Esophagus squamous epithelium (tissue), 5 donors: ENCODE measurements at places on chromosomes 5 and 9. TPM values are rescaled to one million over a fixed set of nuclear protein-coding genes. Genes with fewer than 3 reads are reported as not detected.
A peak's percentile ranks its signal among the peaks of the same experiment; 100 is the strongest.

The EGFLAM gene
- total RNA-seq, result 1.7 TPM

DNA sequence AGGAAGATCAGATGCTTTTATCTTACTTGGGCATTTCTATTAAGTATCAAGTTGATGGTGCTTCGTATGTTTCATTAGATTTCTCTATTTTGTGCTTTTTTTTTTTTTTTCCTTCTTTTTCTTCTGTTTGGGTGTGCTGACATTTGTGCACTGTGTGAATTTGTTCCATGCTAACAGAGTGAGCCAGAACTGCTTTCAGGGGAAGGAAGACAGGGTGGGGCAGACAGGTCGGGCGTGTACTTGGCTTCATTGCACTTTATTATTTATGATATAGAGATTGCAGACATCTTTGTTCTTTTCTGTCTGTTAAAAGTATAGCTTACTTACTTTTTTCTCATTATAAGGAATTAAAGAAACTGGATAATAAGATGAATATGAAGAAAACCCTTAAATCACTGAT, 112.2 kb downstream of the FGF18 start:
- H3K27me3 ChIP-seq, result no peaks in the 10 kb centered on the region
- no peaks in the 10 kb centered on the region for H3K36me3 ChIP-seq
- no peak overlapping the region for H3K27ac ChIP-seq
- H3K4me3 ChIP-seq, result no peak overlapping the region
- DNase-seq, result no peak

DNA sequence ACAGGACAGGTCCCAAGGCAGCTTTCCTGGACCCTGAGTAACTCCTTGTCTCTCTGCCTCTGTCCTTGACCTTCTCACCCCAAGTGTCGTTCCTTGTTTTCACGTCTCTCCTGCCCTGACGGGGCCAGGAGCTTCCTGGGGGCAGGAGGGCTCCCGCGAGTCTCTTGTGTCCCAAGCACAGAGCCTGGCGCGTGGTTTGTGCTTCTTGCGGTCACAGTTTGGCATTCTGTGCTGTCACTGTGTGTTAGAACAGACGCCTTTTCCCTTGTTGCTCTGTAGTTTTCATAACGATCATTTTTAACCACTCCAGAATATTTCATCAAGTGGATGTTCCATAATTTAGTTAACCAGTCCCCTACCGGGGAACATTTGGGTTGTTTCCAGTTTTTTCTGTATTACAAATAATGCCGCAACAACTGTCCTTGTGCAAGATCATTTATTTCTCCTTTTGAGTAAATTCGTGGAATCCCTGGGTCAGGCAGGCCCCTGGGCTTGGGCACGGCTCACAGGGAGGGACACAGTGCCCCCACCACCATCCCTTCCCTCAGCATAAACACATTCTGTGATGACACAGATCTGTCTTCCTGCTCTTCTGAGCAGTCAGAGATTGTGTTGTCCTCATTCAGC, 71.9 kb downstream of the TSPAN17 start:
- H3K27ac ChIP-seq, result no peak overlapping the region

The GHR gene
- 2.2 TPM for total RNA-seq

The EFNA5 gene
- total RNA-seq, result 6.8 TPM

DNA sequence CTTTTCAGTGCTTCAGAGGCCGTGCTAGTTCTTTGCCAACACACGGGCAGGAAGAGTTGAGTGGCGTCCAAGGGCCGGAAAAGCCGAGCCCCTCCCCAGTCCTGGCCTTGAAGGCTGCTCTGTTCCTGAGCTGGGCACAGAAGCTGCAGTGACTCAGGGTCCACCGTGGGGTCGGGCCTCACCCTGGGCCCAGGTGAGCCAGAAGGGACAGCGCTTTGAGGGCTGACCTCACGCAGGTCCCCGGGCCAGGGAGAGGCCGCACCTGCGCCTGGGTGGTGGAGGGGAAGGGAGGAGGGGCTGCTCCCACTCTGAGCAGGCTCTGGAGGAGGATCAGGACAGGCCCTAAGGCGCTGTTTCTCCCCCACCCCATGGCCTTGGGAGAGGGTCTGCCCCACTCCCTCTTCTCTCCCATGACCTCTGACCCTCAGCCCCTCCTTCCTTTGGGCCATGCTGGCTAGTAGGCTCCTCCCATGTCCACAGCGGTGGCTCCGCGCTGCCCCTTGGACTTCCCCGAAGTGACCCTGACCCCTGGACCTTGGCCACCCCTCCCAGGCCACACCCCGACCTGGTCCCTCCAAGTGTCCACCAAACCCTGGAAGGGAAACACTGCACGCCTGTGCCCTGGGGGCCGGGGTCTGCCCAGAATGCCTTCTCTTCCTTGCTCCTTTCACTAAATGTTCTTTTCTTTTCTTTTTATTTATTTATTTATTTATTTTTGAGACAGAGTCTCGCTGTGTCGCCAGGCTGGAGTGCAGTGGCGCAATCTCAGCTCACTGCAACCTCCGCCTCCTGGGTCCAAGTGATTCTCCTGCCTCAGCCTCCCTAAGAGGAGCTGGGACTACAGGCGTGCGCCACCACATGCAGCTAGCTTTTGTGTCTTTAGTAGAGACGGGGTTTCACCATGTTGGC, 19.7 kb upstream of the SLC6A19 start:
- no peak for DNase-seq
- H3K36me3 ChIP-seq, result no peaks in the 10 kb centered on the region
- no peak overlapping the region for H3K27ac ChIP-seq

- H3K27me3 ChIP-seq, result no peaks in the 10 kb centered on the region
- no peaks in the 10 kb centered on the region for H3K36me3 ChIP-seq
- no peak overlapping the region for H3K27ac ChIP-seq
- no peaks in the 10 kb centered on the region for H3K4me1 ChIP-seq
- no peak overlapping the region for H3K4me3 ChIP-seq
Observed at GRCh38 chr5:55518831-55519390, 15.9 kb downstream of the PLPP1 start.

The GABRA6 gene
- not detected for total RNA-seq

- H3K4me3 ChIP-seq, result no peak overlapping the region
- H3K27me3 ChIP-seq, result no peaks in the 10 kb centered on the region
- no peaks in the 10 kb centered on the region for H3K4me1 ChIP-seq
Observed at GRCh38 chr9:81082221-81082620, 607.1 kb downstream of the TLE1 start.

The OTULINL gene
- 0.79 TPM for total RNA-seq

- H3K27me3 ChIP-seq, result no peaks in the 10 kb centered on the region
- no peak overlapping the region for H3K27ac ChIP-seq
- H3K4me1 ChIP-seq, result no peaks in the 10 kb centered on the region
Observed at GRCh38 chr9:117720555-117720954, 16.4 kb downstream of the TLR4 start.

DNA sequence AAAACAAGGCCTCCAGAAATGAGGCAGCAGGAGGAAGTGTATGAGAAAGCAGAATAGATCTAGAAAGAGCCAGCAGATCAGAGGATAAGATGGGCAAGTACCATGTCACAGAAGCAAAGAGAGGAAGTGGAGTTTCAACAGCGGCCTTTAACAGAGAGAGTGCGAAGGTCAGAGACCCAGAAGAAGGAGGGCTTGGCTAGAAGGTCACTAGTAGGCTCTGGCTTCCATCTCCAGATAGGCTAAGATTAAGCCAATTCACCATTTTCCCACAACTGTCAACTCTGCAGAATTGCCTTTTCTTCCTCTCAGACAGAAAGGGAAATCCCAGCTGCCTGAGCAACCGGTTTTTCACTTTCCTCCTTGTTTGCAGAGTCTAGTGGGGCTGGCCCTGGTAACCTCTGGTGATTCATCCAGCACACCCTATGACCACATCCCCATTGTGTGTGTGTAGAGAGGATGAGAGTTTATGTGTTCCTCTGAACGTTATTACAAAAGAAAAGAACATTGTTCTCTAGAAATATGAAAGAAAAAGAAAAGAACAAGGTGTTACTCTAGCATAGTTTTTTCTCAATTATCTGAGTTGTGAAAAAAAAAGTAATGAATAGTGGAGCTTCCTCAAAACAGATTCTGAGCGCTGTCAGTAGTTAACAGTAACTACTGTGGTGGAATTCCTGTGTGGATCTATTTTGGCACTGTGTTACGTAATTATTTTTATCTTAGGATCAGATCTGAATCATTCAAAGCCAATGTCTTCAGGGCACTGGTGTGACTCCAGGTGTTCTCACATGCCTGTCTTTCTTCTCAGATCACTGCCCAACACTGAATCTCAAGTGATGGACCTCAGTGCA, 220.4 kb downstream of the ARRDC3 start:
- peak overlapping the region; percentile 87 for H3K27ac ChIP-seq
- peak; percentile 38 for DNase-seq
- H3K27me3 ChIP-seq, result no peaks in the 10 kb centered on the region
- H3K4me1 ChIP-seq, result peaks cover 15% of the 10 kb centered on the region
- H3K36me3 ChIP-seq, result no peaks in the 10 kb centered on the region

GRCh38 chr5:164319161-164319560, 813.7 kb downstream of the MAT2B start:
- DNase-seq, result no peak
- H3K27ac ChIP-seq, result no peak overlapping the region

The GDF9 gene
- not detected for total RNA-seq

The CDKN2B gene
- total RNA-seq, result 150 TPM

DNA sequence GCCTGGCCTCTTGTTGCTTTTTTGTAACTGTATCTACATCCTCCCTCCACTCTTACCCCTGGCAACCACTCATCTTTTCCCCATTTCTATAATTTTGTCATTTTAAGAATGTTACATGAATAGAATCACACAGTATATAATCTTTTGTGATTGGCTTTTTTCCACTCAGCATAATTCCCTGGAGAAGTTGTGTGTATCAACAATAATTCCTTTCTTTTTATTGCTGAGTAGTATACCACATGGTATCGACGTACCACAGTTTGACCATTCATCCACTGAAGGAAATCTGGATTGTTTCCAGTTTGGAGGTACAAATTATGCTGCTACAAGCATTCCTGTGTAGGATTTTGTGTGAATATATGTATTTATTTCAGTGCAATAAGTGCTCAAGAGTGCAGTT, 21.7 kb upstream of the ENTREP1 start:
- H3K27me3 ChIP-seq, result no peaks in the 10 kb centered on the region
- no peak overlapping the region for H3K4me3 ChIP-seq
- H3K4me1 ChIP-seq, result no peaks in the 10 kb centered on the region
- DNase-seq, result no peak

DNA sequence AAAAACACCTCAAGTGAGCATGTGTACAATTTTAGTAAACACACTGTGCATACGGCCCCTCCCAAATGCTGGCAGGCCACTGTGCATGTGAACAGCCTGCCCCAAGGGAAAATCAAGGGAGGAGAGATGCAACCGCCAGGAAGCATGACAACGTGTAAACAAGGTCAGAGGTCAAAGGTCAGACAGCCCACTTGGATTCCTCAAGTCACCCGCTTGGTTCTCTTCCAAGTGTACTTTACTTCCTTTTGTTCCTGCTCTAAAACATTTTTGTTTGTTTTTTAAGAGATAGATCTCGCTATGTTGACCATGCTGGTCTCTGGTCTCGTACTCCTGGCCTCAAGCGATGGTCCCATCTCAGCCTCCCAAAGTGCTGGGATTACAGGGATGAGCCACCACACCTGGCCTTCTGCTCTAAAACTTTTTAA, 126.7 kb upstream of the SHB start:
- no peak overlapping the region for H3K4me3 ChIP-seq
- H3K4me1 ChIP-seq, result no peaks in the 10 kb centered on the region
- H3K36me3 ChIP-seq, result no peaks in the 10 kb centered on the region
- H3K27ac ChIP-seq, result no peak overlapping the region

GRCh38 chr9:42388846-42389245, 205.4 kb downstream of the SPATA31A6 start:
- no peaks in the 10 kb centered on the region for H3K36me3 ChIP-seq
- DNase-seq, result no peak
- H3K27ac ChIP-seq, result no peak overlapping the region
- no peaks in the 10 kb centered on the region for H3K4me1 ChIP-seq

DNA sequence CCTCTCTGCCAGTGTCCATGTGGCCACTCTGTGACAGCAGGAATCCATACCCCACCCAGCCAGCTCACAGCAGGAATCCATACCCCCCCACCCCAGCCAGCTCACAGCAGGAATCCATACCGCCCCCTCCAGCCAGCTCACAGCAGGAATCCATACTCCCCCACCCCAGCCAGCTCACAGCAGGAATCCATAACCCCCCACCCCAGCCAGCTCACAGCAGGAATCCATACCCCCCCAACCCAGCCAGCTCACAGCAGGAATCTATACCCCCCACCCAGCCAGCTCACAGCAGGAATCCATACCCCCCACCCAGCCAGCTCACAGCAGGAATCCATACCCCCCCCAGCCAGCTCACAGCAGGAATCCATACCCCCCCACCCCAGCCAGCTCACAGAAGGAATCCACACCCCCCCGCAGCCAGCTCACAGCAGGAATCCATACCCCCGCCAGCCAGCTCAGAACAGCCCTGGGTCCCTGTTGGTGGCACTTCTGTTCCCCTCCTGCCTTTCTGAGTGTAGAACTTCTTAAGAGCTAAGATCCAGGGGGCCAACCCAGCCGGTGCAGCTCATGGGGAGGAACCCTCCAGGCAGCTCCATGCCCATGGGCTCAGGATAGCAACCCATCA, 8.4 kb upstream of the RXRA start:
- no peaks in the 10 kb centered on the region for H3K36me3 ChIP-seq
- no peak for DNase-seq
- peaks cover 25% of the 10 kb centered on the region for H3K4me1 ChIP-seq
- H3K27me3 ChIP-seq, result no peaks in the 10 kb centered on the region
- no peak overlapping the region for H3K27ac ChIP-seq

DNA sequence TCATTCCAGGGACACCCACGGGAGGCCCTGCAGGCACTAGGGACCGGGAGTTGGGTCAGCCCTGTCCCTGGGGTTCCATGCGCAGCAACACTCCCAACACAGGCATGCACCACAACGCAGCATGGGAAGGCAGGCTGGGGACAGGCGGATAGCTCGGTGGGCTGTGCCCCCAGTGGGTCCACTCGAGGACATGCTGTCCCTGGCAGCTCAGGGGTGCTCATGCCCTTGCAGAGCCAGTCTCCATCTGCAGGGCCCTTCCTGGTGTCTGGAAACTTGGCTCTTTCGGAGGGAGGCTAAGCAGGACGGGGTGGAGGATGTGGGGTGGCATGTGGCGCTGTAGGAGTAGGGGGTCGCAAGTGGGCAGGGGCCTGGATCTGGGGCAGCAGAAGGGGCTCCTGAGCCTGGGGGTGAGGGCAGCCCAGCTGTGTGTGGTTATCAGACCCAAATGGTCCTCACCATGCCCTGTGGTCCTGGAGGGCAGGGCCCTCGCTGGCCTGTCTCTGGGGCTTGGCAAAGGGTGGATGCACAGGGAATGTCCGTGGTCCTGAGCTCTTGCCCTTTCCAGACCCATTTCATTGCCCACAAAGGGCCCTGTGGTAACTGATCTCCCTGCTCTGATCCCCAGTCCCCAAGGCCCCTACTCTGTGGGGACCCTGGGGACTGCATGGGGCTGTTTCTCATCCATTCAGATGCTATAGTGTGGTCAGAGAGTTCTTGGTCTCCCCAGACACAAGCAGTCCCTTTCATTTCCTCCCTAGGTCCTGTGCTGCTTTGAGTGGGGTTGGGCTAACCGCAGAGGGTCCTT, 90.3 kb upstream of the PHYKPL start:
- H3K36me3 ChIP-seq, result no peaks in the 10 kb centered on the region
- H3K27ac ChIP-seq, result no peak overlapping the region
- H3K27me3 ChIP-seq, result peaks cover 47% of the 10 kb centered on the region
- peaks cover 4% of the 10 kb centered on the region for H3K4me1 ChIP-seq
- no peak overlapping the region for H3K4me3 ChIP-seq

- H3K27me3 ChIP-seq, result no peaks in the 10 kb centered on the region
- no peak overlapping the region for H3K4me3 ChIP-seq
- no peaks in the 10 kb centered on the region for H3K36me3 ChIP-seq
- DNase-seq, result no peak
- H3K27ac ChIP-seq, result no peak overlapping the region
- H3K4me1 ChIP-seq, result no peaks in the 10 kb centered on the region
Observed at GRCh38 chr5:139820130-139820529, 24.5 kb downstream of the PSD2 start.
